ENCODE measurements at places on chromosomes 13 and 19.

DNA sequence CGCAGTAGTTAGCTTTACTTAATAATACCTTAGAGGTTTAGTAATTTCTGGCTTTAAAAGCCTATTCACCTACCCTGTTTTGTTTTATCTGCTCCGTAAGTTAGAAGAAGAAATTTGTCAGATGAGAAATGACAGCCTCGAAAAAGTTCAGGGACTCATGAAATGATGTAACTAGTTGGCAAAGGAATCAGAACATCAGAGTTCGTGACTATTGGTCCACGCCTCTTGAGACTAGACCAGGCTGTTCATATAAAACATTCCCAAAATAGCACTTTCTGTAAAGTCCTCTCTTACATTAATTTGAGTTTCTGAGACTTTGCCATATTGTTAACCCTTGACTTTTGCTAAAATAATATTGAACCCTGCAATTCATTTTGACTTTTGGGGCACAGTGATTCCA is 92.0 kb downstream of the HS6ST3 start:
- H3K27ac ChIP-seq: no peak overlapping the region
- no peaks in the 10 kb centered on the region for H3K4me1 ChIP-seq
- DNase-seq: no peak
- H3K27me3 ChIP-seq: no peaks in the 10 kb centered on the region
- H3K36me3 ChIP-seq: peaks cover 2% of the 10 kb centered on the region

GRCh38 chr13:24764276-24764630 is 284 bp downstream of the RNF17 start:
- DNase-seq: no peak
- H3K27ac ChIP-seq: no peak overlapping the region
- peaks cover 2% of the 10 kb centered on the region for H3K36me3 ChIP-seq
- H3K4me1 ChIP-seq: peaks cover 4% of the 10 kb centered on the region
- H3K4me3 ChIP-seq: peak overlapping the region; percentile 28
- peaks cover 11% of the 10 kb centered on the region for H3K27me3 ChIP-seq

- H3K36me3 ChIP-seq: peaks cover 3% of the 10 kb centered on the region
- no peak overlapping the region for H3K4me3 ChIP-seq
- DNase-seq: no peak
- H3K27ac ChIP-seq: no peak overlapping the region
- peaks cover 5% of the 10 kb centered on the region for H3K4me1 ChIP-seq
- H3K27me3 ChIP-seq: peaks cover 63% of the 10 kb centered on the region
Measured at GRCh38 chr13:20142023-20142926, 18.6 kb downstream of the GJA3 start.

DNA sequence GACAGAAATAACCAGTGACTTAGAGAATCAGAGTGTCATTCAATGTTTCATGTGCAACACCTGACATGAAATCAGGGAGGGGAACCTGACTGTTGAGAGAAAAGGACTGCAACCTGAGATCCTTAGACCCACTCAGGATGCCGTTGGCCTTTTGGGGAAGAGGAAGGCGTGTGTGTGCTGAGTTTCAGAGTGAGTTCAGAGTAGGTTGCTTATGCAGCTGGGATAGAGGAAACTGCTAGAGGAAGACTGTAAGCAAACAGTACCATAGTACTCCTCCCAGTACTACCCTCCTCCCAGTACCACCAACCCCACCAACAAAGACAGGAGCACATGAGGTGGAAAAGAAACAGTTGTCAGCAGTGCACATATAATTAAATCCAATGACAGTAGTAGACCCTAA is 63.7 kb downstream of the KL start:
- peaks cover 40% of the 10 kb centered on the region for H3K27me3 ChIP-seq
- no peak overlapping the region for H3K4me3 ChIP-seq
- H3K27ac ChIP-seq: no peak overlapping the region
- H3K36me3 ChIP-seq: peaks cover 3% of the 10 kb centered on the region
- H3K4me1 ChIP-seq: peaks cover 4% of the 10 kb centered on the region
- no peak for DNase-seq

DNA sequence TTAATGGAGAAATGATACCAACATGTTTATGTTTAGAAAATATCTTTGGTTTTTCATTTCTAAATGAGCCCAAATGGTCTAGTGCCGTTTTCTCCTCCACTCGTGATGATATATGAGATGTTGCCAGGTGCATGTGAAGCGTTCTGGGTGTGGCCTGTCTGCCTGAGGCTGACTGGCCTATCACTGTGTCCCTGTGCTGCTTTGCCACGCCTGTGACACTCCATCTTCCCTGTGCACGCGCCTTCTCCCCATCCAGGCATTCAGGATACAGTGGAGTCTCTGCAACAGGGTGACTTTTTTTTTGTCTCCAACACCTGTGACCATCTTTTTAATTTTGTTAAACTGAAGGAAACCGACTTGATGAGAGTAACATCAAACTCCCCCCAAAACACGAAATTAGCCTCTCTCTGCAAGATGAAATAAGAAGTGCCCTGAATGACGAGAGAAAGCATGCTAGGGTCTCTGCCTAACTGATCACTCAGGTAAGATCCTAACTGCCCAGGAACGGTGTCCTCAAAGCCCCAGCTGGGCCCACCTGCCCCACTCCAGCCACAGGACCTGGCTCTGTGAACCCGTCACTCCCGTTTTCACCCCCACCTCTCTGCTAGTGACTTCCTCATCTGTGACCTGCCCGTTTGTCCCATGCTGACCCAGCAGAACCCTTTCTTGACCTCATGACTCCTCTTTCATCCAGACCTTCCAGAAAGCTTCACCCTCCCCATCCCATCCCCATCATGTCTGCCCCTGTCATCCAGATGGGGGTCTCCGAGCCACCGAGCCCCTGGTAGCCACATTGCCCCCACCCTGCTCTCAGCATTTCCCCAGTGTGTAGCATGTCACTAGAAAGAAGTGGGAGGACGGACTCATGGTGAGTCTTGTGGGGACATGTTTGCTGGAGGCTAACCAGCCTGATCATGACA is 33.2 kb upstream of the TFDP1 start:
- DNase-seq: no peak
- H3K27me3 ChIP-seq: no peaks in the 10 kb centered on the region
- H3K27ac ChIP-seq: no peak overlapping the region

GRCh38 chr19:51521781-51522180 is 9.7 kb downstream of the SIGLEC6 start:
- no peaks in the 10 kb centered on the region for H3K4me1 ChIP-seq
- peaks cover 65% of the 10 kb centered on the region for H3K27me3 ChIP-seq
- no peak overlapping the region for H3K4me3 ChIP-seq
- no peak for DNase-seq
- H3K27ac ChIP-seq: no peak overlapping the region

- DNase-seq: no peak
- no peaks in the 10 kb centered on the region for H3K36me3 ChIP-seq
- no peaks in the 10 kb centered on the region for H3K27me3 ChIP-seq
Measured at GRCh38 chr19:3476830-3477229, 3.5 kb downstream of the SMIM24 start.

DNA sequence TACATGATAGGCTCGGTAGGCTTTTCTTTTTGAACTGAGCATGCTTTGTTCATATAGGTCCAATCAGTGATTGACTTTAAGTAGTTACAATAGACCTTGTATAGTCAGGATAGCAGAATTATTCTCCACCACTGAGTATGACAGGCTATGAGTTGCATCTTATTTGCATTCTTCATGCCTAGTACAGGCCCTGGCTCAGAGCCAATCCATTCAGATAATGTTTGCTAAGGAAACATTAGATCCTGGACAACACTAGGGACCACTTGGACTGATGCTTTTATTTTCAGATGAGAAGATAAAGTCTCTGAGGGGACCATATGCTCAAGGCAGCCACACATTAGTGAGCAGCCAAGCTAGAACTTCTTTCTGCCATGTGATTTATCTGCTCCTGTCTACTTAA is 133.9 kb downstream of the KL start:
- H3K27ac ChIP-seq: no peak overlapping the region
- H3K4me3 ChIP-seq: no peak overlapping the region
- no peaks in the 10 kb centered on the region for H3K4me1 ChIP-seq
- no peak for DNase-seq
- no peaks in the 10 kb centered on the region for H3K36me3 ChIP-seq

GRCh38 chr13:101529422-101529821 is 76.9 kb downstream of the ITGBL1 start:
- DNase-seq: no peak
- peaks cover 2% of the 10 kb centered on the region for H3K4me1 ChIP-seq
- no peak overlapping the region for H3K4me3 ChIP-seq
- H3K27me3 ChIP-seq: peaks cover 10% of the 10 kb centered on the region
- peaks cover 2% of the 10 kb centered on the region for H3K36me3 ChIP-seq

DNA sequence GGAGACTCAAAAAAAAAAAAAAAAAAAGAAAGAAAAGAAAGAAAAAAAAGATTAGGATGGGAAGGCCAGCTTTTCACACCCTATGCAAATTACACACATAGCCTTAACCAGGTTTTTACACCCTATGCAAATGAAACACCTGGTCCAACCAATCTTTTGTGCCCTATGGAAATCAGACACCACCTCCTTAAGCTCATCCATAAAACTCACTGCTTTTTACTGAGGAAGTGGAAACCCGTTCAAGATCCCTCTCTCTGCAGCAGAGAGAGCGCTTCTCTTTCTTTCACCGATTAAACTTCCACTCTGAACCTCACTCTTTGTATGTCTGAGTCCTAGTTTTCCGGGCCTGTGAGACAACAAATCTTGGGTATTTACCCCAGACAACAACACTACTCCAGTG is 25.3 kb upstream of the HOMER3 start:
- H3K27ac ChIP-seq: no peak overlapping the region
- H3K4me3 ChIP-seq: no peak overlapping the region
- no peak for DNase-seq
- H3K36me3 ChIP-seq: no peaks in the 10 kb centered on the region
- peaks cover 12% of the 10 kb centered on the region for H3K27me3 ChIP-seq
- peaks cover 12% of the 10 kb centered on the region for H3K4me1 ChIP-seq

DNA sequence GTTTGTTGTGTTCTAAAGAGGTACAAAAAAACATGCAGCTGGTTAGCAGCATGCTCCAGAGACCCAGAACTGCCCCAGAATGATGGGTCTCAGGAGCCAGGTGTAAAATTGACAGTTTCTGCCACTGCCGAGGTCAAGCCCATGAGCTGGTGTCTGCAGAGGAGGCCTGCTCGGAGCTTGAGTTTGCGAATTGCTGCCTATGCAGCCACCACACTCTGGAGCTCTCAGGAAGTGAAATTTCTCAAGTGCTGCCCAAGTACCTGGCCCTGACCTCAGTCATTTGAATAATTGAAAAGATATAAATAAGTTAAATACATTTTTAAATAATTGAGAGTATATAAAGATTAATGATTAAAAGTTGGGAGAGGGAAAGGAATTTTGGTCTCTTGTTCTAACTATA is 66.4 kb downstream of the ZAR1L start:
- H3K4me1 ChIP-seq: peaks cover 7% of the 10 kb centered on the region
- H3K36me3 ChIP-seq: peaks cover 9% of the 10 kb centered on the region
- no peaks in the 10 kb centered on the region for H3K27me3 ChIP-seq

- H3K4me1 ChIP-seq: no peaks in the 10 kb centered on the region
- no peaks in the 10 kb centered on the region for H3K36me3 ChIP-seq
- H3K4me3 ChIP-seq: no peak overlapping the region
- DNase-seq: no peak
- H3K27me3 ChIP-seq: peaks cover 8% of the 10 kb centered on the region
- H3K27ac ChIP-seq: no peak overlapping the region
Measured at GRCh38 chr13:26037302-26037701, 14.5 kb downstream of the SHISA2 start.

DNA sequence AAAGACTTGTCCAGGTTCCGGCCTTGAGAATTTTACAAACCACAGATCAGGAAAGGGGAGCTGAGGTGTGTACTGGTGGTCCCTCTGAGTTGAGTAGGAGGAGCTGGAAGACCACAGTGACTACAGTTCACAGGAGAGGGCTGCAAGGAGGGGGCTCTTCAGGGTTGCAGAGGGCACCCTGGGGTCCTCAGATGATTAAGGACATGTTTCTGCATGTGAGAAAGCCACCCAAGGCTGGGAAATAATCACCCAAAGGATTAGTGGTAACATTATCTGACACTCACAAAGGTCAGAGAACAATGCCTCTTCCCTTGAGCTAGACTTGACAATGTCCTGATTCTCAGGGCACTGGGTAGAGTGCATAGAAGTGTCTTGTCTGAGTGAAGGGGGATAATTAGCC is 540.4 kb downstream of the IRS2 start:
- no peaks in the 10 kb centered on the region for H3K36me3 ChIP-seq
- no peak for DNase-seq
- H3K4me1 ChIP-seq: no peaks in the 10 kb centered on the region
- no peak overlapping the region for H3K27ac ChIP-seq
- no peaks in the 10 kb centered on the region for H3K27me3 ChIP-seq

DNA sequence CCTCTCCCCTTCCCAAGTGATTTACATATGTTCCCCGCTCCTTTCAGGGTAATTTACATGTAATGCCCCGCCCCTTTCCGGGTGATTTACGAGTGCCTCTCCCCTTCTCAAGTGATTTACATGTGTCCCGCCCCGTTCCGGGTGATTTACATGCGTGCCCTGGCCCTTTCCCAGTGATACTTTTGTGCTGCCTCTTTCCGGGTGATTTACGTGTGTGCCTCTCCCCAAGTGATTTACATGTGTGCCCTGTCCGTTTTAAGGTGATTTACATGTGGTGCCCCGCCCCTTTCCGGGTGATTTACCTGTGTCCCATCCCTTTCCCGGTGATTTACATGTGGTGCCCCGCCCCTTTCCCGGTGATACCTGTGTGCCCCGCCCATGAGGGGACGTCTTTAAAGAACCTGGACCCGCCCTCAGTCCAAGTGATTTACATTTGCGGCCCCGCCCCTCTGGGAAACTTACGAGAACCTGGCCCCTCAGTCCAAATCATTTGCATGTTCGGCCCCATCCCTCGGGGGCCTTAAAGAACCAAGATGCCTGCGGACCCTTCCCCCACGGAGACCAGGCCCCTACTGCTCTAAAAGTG is 559 bp upstream of the LENG9 start:
- peaks cover 27% of the 10 kb centered on the region for H3K4me1 ChIP-seq
- peaks cover 3% of the 10 kb centered on the region for H3K36me3 ChIP-seq
- DNase-seq: peak; percentile 75

DNA sequence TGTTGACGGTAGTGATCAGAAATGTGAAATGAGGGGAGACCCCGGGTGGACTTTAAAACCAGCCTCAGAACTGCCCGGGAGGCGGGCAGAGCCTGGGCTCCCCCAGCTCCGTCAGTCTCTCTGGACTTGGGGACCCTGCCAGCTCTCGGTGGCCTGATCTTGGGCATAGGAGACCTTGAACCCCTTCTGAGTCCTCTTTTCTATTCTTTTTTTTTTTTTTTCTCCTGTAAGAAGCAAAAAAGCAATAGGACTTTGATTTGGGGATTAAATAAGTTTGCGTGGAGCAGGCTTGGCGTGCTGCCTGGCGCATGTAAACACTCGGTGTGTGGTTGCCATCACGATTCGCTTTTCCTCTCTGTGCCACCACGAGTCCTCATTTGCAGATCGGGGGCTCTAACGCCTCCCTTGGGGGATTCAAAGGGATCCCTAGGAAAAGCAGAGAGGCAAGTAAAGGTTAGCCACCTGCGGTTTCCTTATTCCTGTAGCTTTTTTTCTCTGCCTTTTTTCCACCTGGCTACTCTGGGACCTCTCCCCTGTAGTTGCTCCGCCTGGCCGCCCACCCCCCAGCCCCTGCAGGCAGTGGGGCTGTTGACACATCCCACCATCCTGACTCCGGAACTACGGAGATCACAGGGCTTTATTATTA is 1.3 kb downstream of the SAFB start:
- H3K4me1 ChIP-seq: peaks cover 64% of the 10 kb centered on the region
- peaks cover 6% of the 10 kb centered on the region for H3K36me3 ChIP-seq
- DNase-seq: no peak
